Fibroblast of the aortic adventitia (primary cell): ENCODE measurements at places on chromosomes 2 and 18. TPM values are rescaled to one million over a fixed set of nuclear protein-coding genes. Genes with fewer than 3 reads are reported as not detected.

CELF4 gene
- total RNA-seq, result not detected in 2 replicates

RFTN2 gene
- total RNA-seq, result 6.4 and 16.4 TPM in 2 replicates

RAB27B gene
- 1.7 and 38.0 TPM in 2 replicates for total RNA-seq

UGT1A5 gene
- total RNA-seq, result not detected in 2 replicates

TSPYL6 gene
- 0.25 TPM in 1 of 2 replicates, not detected in the other for total RNA-seq

KYNU gene
- under 0.01 and 1.3 TPM in 2 replicates for total RNA-seq

TLK1 gene
- 10.4 and 28.1 TPM in 2 replicates for total RNA-seq

POTEC gene
- under 0.01 TPM in 1 of 2 replicates, not detected in the other for total RNA-seq

TRAPPC12 gene
- 42.7 and 62.7 TPM in 2 replicates for total RNA-seq

COLEC12 gene
- total RNA-seq, result 63.9 and 109 TPM in 2 replicates

SLC9A4 gene
- total RNA-seq, result not detected in 2 replicates

NEB gene
- 0.27 and 0.41 TPM in 2 replicates for total RNA-seq

PLEK gene
- total RNA-seq, result under 0.01 TPM in 1 of 2 replicates, not detected in the other

INHBB gene
- not detected in 2 replicates for total RNA-seq

TRMT61B gene
- total RNA-seq, result 14.5 and 15.2 TPM in 2 replicates

TRABD2A gene
- 0.33 and 1.6 TPM in 2 replicates for total RNA-seq

NAB1 gene
- total RNA-seq, result 34.4 and 52.6 TPM in 2 replicates

DIS3L2 gene
- 24.9 and 36.3 TPM in 2 replicates for total RNA-seq

DSG4 gene
- not detected in 2 replicates for total RNA-seq

SLC16A14 gene
- total RNA-seq, result 0.49 and 1.4 TPM in 2 replicates

DPP4 gene
- 138 and 203 TPM in 2 replicates for total RNA-seq

AQP12B gene
- total RNA-seq, result not detected in 2 replicates

PAIP2B gene
- 0.27 and 1.6 TPM in 2 replicates for total RNA-seq

SERPINB10 gene
- not detected in 2 replicates for total RNA-seq

NPC1 gene
- 27.6 and 51.3 TPM in 2 replicates for total RNA-seq

IL37 gene
- not detected in 2 replicates for total RNA-seq

ARL5A gene
- 45.6 and 161 TPM in 2 replicates for total RNA-seq

TRPM8 gene
- total RNA-seq, result 0.63 TPM in 1 of 2 replicates, not detected in the other

CLEC4F gene
- not detected in 2 replicates for total RNA-seq

TUBA4B gene
- total RNA-seq, result not detected in 2 replicates

GBX2 gene
- 0.25 TPM in 1 of 2 replicates, not detected in the other for total RNA-seq

SCN7A gene
- under 0.01 and 4.7 TPM in 2 replicates for total RNA-seq

PRKAG3 gene
- 0.18 and 0.41 TPM in 2 replicates for total RNA-seq
